ENCODE measurements at places on chromosomes 13 and 19.

DNA sequence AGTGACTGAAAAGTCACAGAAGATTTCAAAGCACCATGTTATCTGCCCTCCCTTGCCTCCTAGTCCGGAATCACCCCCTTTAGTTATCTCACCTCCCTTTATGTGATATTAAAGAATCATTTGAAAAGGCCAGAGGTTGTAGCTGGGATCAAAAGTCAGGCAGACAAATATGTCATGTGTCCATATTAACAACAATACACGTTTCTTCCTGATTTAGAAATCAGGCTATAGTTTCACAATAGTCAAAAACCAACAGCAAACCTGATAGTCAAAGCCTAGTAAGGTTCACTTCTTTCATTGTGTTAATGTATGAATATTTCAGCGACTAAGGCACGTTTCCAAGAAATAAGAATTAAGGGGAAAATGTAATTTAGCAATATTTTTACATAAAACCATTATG is 326.7 kb downstream of the ITGBL1 start:
- no peak for DNase-seq

- DNase-seq, result no peak
Measured at GRCh38 chr19:35946203-35946602, 10.0 kb downstream of the LRFN3 start.

DNA sequence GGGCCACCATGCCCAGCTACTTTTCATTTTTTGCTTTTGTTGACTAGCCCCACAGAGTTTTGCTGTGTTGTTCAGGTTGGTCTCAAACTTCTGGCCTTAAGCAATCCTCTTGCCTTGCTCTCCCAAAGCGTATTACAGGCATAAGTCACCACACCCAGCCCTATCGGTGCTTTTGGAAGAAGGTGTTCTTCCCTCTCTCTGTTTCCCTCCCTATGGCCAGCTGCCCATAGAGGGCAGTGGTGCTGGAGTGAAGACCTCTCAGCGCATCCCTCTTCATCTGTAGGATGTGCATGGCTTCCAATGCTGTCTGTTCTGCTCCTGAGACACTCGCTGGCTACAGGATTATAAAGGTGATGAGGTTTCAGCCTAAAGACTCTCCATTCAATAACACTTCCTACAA is 1.3 kb upstream of the CD22 start:
- no peak for DNase-seq

GRCh38 chr19:23055946-23056345 is 53.0 kb upstream of the ZNF728 start:
- DNase-seq, result no peak

DNA sequence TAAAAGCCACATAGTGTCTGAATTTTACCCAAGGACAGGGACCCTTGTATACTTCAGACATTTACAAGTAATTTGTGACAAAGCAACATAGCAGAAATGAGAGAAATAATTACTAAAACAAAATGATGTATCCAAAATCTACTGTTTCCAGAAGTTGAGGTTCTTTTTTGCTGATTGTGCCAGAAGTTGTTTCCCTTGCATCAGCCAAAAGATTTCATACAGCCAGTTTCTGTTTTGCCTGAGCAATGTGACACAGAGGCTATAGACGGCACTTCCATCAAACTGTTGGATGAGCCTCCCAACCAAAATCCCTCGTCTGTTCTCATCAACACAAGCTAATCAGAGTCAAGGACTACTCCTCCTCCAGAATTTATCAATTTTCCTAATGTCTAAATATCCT is 913.2 kb upstream of the GPC6 start:
- no peak for DNase-seq

- no peak for DNase-seq
Measured at GRCh38 chr13:72384879-72385278, 342.6 kb downstream of the MZT1 start.

GRCh38 chr13:95697052-95697680 is 20.2 kb downstream of the DNAJC3 start:
- no peak for DNase-seq

DNA sequence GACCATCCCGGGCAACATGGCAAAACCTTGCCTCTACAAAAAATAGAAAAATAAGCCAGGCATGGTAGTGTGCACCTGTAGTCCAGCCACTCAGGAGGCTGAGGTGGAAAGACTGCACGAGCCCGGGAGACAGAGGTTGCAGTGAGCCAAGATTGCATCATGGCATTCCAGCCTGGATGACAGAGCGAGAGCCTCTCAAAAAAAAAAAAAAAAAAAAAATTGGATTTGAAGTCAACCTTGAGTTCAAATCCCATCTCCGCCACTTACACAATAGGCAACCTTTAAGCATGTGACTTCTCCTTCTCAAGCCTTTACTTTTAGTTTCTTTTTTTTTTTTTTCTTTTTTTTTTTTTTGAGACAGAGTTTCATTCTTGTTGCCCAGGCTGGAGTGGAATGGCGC is 12.0 kb downstream of the KASH5 start:
- DNase-seq, result no peak

GRCh38 chr13:60398907-60399589 is 2.0 kb downstream of the TDRD3 start:
- no peak for DNase-seq

Data from NCI-H1694 (cell line).